ENCODE measurements at places on chromosomes 4 and X. TPM values are rescaled to one million over a fixed set of nuclear protein-coding genes. Genes with fewer than 3 reads are reported as not detected.

Gene NPNT
- 25.2 TPM for total RNA-seq

Gene ARX
- total RNA-seq = not detected

Gene CLGN
- 1.5 TPM for total RNA-seq

Gene SCLT1
- 29.9 TPM for total RNA-seq

Gene DRD5
- not detected for total RNA-seq

Gene PPP1R2C
- not detected for total RNA-seq

Gene CLDN2
- 0.27 TPM for total RNA-seq

Gene DCTD
- 14.7 TPM for total RNA-seq

Gene RS1
- not detected for total RNA-seq

Gene PPP1R3F
- 3.7 TPM for total RNA-seq

Gene SSX3
- total RNA-seq = not detected

Gene ATP1B4
- total RNA-seq = not detected

Gene EBP
- total RNA-seq = 75.7 TPM

Gene PCDH11X
- total RNA-seq = not detected

Gene EDA
- 0.37 TPM for total RNA-seq

Gene ZMAT1
- total RNA-seq = 18.7 TPM

Gene TMEM164
- 74.8 TPM for total RNA-seq

Gene MAGEB18
- not detected for total RNA-seq

Gene PAGE4
- not detected for total RNA-seq

Gene PSMD10
- 37.0 TPM for total RNA-seq

Gene ELOVL6
- total RNA-seq = 3.4 TPM

Gene SHOX
- 2.6 TPM for total RNA-seq

Gene S100G
- total RNA-seq = not detected

Gene USP17L28
- total RNA-seq = not detected

Gene GPC4
- total RNA-seq = 10.8 TPM

Gene PDGFC
- total RNA-seq = 0.40 TPM

Gene GPC3
- total RNA-seq = 4.9 TPM

Gene HPSE
- 5.2 TPM for total RNA-seq

Gene PNCK
- total RNA-seq = not detected

Gene F11
- total RNA-seq = not detected

Gene TRAM1L1
- not detected for total RNA-seq

Gene TCEAL9
- total RNA-seq = 64.1 TPM

Gene BST1
- 4.3 TPM for total RNA-seq

Gene AMOT
- total RNA-seq = 7.8 TPM

Gene ITIH6
- total RNA-seq = not detected

Gene RBM3
- total RNA-seq = 102 TPM

Gene DEFB131A
- total RNA-seq = not detected

Gene FABP2
- 3.4 TPM for total RNA-seq

Gene GUCY1A1
- 29.4 TPM for total RNA-seq

Data from transverse colon (tissue), 4 donors.